Tibial artery (tissue), 4 donors: ENCODE measurements at places on chromosomes 13 and 19.

- peaks cover 5% of the 10 kb centered on the region for H3K4me1 ChIP-seq
- H3K27ac ChIP-seq: no peak within 1 kb of the TSS
These were observed at the start of gene CBLC for GRCh38 chr19:44777715-44778347. Gene CBLC, plus strand, starts transcription at chr19:44777890. Its CDS starts 42 bp downstream, at chr19:44777932.

- no peaks in the 10 kb centered on the region for H3K36me3 ChIP-seq
- DNase-seq: no peak
- H3K4me3 ChIP-seq: no peak overlapping the region
- no peak overlapping the region for H3K27ac ChIP-seq
- no peaks in the 10 kb centered on the region for H3K4me1 ChIP-seq
These were observed 25.8 kb upstream of the CEACAM1 start for GRCh38 chr19:42554046-42554575.

GRCh38 chr13:51645154-51645650 is 60.9 kb downstream of the WDFY2 start:
- H3K27ac ChIP-seq: no peak overlapping the region
- H3K4me1 ChIP-seq: peaks cover 15% of the 10 kb centered on the region
- no peak overlapping the region for H3K4me3 ChIP-seq

DNA sequence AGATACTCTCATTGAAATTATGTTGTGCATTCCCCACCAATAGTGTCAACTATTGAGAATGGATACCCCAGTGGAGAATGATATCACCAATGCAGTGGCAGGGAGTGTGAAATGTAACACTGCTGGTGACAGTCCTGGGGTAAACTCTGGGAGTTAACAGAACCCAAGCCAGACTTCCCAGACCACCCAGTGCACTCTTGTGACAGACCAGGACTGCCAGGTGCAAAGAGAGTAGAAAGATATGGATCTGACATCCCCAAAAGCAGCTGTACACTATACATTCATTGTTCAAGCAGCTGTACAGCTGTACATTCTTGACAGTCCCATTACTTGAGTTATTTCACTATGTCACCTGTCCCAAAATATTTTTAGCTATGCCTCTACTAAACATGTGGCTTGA is 886.6 kb downstream of the DIAPH3 start:
- no peak overlapping the region for H3K4me3 ChIP-seq
- DNase-seq: no peak
- H3K27ac ChIP-seq: no peak overlapping the region
- no peaks in the 10 kb centered on the region for H3K36me3 ChIP-seq
- H3K4me1 ChIP-seq: no peaks in the 10 kb centered on the region
- H3K27me3 ChIP-seq: no peaks in the 10 kb centered on the region

GRCh38 chr19:7578127-7578526 is 17.5 kb upstream of the CAMSAP3 start:
- no peak overlapping the region for H3K4me3 ChIP-seq
- DNase-seq: no peak
- H3K27me3 ChIP-seq: no peaks in the 10 kb centered on the region
- H3K36me3 ChIP-seq: no peaks in the 10 kb centered on the region

- H3K36me3 ChIP-seq: no peaks in the 10 kb centered on the region
- no peaks in the 10 kb centered on the region for H3K4me1 ChIP-seq
- no peak for DNase-seq
These were observed 23.9 kb upstream of the CXCL17 start for GRCh38 chr19:42466521-42467182.

GRCh38 chr13:105904034-105904742 is 631.3 kb downstream of the EFNB2 start:
- no peak overlapping the region for H3K27ac ChIP-seq
- no peaks in the 10 kb centered on the region for H3K4me1 ChIP-seq
- no peaks in the 10 kb centered on the region for H3K36me3 ChIP-seq
- no peak for DNase-seq
- no peak overlapping the region for H3K4me3 ChIP-seq

DNA sequence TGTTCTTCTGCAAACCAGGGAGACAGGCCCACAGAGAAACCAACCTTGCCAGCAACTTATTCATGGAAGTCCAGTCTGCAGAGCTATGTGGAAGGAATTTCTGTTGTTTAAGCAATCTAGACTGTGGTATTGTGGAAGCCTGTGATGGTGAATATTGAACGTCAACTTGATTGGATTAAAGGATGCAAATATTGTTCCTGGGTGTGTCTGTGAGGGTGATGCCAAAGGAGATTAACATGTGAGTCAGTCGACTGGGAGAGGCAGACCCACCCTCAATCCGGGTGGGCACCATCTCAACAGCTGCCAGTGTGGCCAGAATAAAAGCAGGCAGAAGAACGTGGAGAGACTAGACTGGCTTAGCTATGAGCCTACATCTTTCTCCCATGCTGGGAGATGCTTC is 606.0 kb downstream of the EFNB2 start:
- H3K36me3 ChIP-seq: no peaks in the 10 kb centered on the region
- H3K27me3 ChIP-seq: no peaks in the 10 kb centered on the region
- H3K4me3 ChIP-seq: no peak overlapping the region
- DNase-seq: no peak
- no peak overlapping the region for H3K27ac ChIP-seq
- H3K4me1 ChIP-seq: no peaks in the 10 kb centered on the region

DNA sequence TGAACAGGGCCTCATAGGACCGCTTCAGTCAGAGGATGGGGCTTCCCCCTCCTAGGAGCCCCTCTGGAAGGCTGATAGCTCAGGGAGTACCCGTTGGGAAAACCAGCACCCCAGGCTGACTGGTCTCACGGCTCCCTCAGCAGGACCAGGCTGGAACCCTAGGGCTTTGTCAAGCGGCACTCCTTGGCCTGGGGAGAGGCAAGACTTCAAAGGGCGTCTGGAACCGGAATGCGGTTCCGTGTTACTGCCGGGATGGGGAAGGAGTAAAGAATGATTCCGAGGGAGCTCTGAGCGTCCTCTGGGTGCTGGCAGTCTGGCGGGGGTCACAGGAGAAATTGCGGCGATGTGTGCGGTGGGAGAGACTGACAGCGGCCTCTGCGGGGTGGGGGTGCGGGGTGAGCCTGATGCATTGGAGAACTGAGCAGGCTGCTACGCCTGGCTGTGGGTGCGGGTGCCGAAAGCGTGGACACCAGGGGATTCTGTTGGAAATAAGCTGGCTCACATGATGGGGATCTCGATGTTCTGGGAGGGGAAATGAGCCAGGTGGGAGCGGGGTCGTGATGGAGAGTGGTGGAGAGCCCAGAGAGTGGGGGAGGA is 1.9 kb downstream of the COX6B2 start:
- H3K27ac ChIP-seq: no peak overlapping the region
- H3K4me3 ChIP-seq: no peak overlapping the region
- peaks cover 12% of the 10 kb centered on the region for H3K27me3 ChIP-seq

DNA sequence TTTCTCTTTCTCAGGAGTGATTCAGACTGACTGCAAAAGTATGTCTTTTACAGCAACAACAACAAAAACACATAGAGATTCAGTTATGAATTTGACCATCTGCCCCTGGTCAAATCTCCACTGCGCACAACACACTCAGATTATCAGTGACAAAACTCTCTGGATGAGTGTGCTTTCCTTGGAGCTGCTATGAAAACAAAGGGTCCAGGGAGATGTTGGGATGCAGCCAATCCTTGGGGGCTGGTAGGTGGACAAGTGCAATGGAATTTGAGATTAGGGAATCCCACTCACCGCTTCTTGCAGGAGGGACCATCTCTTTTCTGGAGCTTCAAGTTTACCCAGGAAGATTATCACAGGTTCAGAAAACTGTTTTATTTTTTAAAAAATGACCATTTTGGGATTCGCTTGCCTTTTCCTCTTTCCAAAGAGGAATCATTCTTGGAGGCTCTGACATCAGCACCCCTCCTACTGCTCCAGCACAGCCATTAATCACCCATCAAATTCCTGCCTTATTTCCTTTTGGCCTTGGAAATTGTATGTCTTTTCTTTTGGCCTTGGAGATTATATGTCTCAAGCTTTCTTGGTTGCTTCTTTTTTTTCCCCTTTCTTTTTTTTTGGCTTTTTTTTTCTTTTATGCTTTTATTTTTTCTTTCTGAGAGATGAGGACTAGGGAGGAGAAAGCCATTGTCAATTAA is 311.8 kb downstream of the TSHZ3 start:
- H3K4me1 ChIP-seq: no peaks in the 10 kb centered on the region
- H3K27ac ChIP-seq: no peak overlapping the region
- no peak overlapping the region for H3K4me3 ChIP-seq

DNA sequence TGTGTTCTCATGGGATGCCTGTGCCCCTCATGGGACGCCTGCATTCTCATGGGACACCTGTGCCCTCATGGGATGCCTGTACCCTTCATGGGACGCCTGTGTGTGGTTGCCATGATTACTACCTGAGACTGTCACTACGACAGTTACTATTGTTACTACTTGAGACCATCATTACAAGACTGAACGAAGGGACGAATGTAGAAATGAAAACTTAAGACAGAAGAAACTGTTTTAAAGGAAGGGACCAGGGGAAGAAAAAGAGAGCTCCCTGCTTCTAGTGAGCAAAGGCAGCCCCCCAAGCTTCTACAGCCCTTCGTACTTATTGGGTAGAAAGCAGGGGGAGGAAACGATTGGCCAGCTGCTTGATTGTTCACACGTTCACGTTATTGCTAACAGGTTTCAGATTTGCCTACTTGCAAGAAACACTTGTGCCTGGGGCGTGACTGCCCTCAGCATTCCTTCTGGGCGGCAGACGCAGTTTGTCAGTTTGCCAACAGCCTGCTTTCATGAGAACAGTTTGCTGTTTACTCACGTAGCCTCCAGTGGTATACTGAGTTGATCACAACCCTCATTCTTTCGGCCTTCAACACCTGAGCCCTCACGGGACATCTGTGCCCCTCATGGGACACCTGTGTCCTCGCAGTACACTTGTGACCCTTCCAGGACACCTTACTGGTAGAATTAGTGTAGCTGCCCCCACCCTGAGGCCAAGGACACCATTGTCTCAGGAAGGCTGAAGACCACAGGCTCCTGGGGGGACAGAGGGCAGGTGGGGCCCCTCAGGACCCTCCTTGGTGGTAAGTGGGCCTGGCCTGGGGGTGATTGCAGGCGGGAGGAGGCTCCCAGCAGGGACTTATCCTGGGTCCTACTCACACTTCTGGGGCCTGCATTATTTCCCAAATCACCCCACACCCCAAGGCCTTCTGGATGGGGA is 2.5 kb upstream of the S1PR4 start:
- no peak overlapping the region for H3K27ac ChIP-seq
- no peak overlapping the region for H3K4me3 ChIP-seq
- peaks cover 23% of the 10 kb centered on the region for H3K27me3 ChIP-seq
- no peaks in the 10 kb centered on the region for H3K36me3 ChIP-seq

- no peaks in the 10 kb centered on the region for H3K36me3 ChIP-seq
- no peaks in the 10 kb centered on the region for H3K4me1 ChIP-seq
- no peak for DNase-seq
- no peak overlapping the region for H3K4me3 ChIP-seq
These were observed 129.1 kb downstream of the TNFRSF19 start for GRCh38 chr13:23699271-23699670.

- H3K36me3 ChIP-seq: peaks cover 17% of the 10 kb centered on the region
- H3K4me3 ChIP-seq: peak overlapping the region; percentile 97
- no peak for DNase-seq
- peaks cover 32% of the 10 kb centered on the region for H3K4me1 ChIP-seq
These were observed 699 bp downstream of the PTOV1 start for GRCh38 chr19:49851456-49852259.
